ENCODE measurements at places on chromosomes 3 and 15.

GRCh38 chr3:154023148-154023547, 98.0 kb upstream of the ARHGEF26 start:
- no peak for DNase-seq

DNA sequence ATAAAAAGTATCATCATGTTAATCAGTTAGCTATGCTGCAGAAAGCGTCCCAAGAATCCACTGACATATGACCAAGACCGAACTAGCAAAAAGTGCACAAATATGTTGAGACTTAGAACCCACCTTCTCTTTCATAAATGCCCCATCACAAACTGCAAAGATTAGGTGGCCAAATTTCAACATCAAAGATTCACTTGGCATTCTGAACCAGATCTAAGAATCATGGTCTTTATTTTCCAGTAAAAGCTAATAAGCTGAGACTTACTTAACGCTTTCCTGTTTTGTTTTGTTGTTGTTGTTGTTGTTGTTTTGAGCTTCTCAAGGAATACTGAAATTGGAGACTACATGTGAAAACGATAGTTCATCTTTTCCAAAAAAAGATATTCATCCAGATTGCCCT, 62.4 kb downstream of the ZBTB20 start:
- no peak for DNase-seq

- no peak for DNase-seq
These were observed 569.2 kb upstream of the RGMA start for GRCh38 chr15:93658026-93658816.

- DNase-seq: no peak
These were observed 42.9 kb upstream of the APH1B start for GRCh38 chr15:63234451-63234870.

DNA sequence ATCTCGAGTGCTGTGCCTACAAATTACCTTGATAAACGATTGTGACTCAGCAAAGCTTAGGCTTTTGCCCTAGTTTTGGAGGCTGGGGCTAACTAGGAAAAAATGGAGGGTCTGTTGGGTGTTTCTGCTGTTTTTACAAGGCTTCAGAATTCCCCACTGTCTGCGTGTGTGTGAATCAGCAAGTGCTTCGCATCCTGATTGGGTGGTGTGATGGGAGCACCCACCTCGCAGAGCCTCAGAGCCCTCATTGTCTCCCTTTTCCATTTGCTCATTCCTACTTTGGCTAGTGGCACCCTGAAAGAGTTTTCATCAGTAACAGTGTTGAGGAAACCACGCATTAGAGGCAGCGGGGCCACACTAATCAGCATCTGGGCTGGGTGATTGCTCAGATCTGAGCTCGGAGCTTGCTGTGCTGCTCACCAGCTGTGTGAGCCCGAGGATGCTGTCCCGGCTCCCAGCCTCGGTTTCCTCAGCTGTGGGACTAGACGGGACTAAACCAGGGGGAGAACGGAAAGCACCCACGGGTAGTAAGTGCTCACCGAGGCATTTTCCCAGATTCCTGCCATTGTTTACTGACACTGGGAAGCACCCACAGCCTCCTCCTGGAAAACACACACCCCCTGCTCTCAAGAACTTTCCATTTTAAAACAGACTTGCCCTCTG, 40.6 kb downstream of the GOLGA8S start:
- no peak for DNase-seq

- DNase-seq: no peak
These were observed 7.0 kb downstream of the GPR160 start for GRCh38 chr3:170044795-170045244.

- no peak for DNase-seq
These were observed 6.6 kb downstream of the FAM98B start for GRCh38 chr15:38460543-38460942.

DNA sequence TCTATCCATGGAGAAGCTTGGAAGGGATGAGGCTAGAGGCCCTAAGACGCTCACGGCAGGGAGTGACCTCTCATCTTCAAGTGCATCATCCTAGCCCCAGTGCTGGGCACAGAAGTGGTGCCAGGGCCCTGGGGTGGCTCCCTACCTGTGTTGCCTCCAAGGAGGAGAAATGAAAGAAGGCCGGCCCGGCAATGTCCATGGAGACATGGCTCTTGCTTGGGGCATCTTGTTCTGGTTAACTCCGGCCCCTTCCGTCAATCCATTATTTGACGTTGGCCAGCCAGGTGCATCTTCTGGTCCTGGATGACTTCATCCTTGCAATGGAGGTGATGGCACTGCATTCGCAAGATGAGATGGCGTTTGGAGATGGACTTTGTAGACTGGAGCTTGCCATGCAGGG, 83.2 kb upstream of the ALDH1L1 start:
- DNase-seq: no peak

DNA sequence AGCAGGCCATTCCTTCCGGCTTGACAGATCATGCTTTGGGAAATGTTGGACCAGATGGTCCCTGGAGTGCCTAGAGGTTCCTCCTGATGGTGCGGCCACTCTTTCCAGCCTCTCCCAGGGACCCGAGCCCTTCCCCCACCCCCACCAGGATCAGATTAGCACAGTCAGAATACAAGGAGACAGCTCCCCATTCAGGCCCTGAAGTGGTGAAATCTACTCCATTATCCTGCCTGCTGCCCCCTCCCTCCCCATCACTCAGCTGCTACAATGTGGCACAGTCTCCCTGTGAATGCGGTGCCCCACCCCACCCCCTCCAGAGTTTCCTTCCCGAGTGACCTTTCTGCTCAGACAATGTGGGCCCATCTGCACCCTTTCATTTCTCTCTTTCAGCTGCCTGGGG, 29.4 kb downstream of the RNU5B-1 start:
- DNase-seq: no peak

- DNase-seq: no peak
These were observed 35.4 kb downstream of the AADACL2 start for GRCh38 chr3:151769175-151769574.

- no peak for DNase-seq
These were observed 4.6 kb upstream of the ABCC5 start for GRCh38 chr3:184022323-184022722.

GRCh38 chr3:12894629-12895028, 53.3 kb upstream of the RPL32 start:
- DNase-seq: no peak

DNA sequence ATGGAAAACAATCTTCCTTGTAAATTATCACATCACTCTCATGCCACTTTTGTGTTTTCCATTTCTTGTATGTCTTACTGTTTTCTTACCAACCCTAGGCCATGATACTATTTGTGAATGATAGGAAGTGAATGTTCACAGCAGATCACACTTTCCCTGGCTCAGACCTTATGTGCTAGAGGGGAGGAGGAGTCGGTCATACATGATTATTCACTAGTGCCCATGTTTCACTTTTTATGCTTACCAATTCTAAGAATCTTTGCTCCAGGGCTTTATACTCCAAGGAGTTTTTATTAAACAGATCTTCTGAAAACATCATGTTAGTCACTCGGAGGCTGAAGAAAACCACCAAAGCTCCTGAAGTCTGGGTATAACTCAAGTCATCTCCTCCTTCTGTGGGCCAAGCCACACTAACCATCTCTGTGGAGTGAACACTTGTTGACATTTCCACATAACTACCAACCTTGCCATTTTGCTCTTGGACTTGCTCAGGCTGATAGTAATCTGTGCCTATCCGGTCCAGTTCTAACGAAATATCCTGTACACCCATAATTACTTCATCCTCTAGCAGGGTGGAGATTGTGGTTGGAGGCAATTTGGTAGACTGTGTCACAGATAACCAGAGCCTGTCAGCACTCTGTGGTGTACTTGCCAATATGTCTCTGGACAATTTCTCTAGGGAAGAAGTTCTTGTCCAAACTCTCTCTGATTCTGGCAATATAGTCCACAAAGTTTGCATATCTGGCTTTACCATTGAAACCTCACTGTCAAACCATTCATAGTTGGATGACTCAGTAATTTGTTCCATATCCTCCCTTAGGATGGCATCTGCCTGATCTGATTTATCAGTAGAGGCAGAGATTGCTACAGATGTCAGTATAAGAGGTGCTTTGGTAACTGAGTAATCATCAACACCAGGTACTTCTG, 76.8 kb downstream of the IMPG2 start:
- DNase-seq: no peak

DNA sequence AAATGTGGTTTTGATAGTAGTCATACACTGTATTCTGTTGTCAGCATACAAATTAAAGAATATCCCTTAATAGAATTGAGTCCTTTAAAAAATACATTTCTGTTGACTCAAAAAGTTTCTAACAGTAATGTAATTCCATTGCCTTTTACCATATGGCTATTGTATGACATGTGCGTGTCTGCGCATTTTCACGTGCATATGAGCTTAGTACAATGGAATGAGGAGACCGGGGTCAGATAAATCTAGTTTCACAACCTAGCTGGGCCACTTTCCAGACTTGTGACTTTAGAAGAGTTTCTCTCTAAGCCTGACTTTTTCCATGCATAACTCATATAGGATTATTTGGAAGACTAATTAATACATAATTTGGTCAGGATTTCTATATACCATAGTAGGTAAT, 38.7 kb downstream of the ZBTB38 start:
- no peak for DNase-seq

- DNase-seq: no peak
These were observed 26.5 kb upstream of the TCF12 start for GRCh38 chr15:56891852-56892440.

GRCh38 chr15:65638681-65639089, 16.9 kb downstream of the SLC24A1 start:
- DNase-seq: no peak

DNA sequence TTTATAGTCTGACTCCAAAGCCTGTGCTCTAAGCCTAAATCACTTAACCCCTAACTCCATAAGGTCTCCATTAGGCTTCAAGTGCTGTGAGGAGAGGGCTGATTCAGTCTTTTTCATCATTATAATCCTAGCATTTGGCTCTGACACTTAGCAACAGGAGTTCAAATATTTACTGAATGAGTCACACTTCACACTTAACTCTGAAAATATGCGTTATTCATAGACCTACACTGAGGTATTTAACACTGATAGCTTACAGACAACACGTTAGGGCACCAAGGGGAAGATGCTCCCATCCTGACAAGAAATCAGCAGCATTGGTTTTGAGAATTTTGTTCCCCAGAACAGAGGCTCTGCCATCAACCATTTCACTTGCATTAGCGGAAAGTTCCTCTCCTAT, 53.5 kb downstream of the MSL2 start:
- no peak for DNase-seq

DNA sequence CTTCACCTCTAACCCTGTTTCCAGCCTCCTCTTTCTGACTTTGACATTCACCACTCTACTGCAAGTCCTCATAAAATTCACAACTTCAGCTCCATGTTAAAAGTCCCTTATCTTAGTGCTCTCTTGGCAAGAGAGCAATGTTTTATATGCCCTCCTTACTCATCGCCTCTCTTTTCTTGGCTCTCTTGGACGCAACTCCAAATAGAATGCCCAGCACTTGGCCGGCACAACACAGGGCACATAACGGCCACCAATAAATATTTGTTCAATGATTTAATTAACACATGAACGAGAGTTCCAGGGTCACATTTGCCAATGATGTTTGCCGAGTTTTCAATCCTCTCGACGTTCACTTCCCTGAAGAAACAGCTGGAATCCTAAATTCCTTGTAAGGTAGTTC, 401.4 kb downstream of the ROBO1 start:
- DNase-seq: no peak

DNA sequence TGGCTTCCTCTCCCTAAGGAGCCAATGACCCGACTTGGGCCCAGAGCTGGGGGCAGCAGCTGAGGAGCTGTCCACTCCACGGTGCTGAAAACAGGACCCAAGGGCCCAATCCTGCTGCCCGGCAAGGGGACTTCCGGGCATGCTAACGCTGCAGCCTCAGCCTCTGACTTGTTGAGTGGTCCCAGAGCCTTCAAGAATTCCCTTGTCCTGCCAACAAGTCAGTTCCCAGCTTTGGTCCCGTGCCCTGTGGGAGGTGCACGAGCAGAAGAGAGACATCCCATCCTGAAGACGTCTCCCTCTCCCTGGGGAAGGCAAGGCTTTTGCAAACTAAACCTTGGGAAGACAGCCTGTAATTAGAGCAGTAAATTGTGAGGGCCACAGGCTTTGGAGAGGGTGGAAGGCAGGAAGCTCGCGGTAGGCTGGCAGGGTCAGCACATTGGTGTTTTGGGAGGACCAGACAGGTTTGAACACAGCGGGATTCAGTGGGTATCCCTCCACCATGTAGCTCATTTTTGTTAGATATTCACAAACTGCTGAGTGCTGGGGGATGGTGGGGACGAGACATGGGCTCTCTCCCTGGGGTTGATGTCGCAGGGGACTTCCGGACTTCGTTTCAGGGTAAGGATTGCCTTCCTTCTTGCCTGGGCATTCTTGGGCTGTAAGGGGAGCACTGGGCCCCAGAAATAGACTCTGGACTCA, 29.8 kb upstream of the PRR23E start:
- no peak for DNase-seq

- no peak for DNase-seq
These were observed 2.5 kb downstream of the SCAMP2 start for GRCh38 chr15:74870436-74871215.

DNA sequence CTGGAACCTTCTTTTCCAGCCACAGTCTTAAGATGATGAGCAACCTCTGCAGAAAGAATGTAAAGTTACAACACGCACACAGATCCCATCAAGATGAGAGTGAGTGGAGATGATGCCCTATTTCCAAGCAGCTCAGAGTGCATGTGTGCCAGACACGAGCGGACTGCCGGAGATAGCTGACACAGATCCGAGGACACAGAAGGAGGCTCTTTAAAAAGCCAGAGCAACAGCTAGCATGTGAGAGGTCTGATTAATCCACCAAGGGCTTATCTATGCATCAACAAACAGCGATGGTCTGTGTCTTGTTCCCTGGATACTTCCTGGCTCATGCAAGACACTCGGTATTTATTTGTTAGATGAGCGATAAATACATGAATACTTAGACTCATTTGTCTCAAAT, 128.6 kb upstream of the DLG1 start:
- no peak for DNase-seq

- DNase-seq: no peak
These were observed 183.2 kb downstream of the CACNA2D3 start for GRCh38 chr3:54305409-54306099.

DNA sequence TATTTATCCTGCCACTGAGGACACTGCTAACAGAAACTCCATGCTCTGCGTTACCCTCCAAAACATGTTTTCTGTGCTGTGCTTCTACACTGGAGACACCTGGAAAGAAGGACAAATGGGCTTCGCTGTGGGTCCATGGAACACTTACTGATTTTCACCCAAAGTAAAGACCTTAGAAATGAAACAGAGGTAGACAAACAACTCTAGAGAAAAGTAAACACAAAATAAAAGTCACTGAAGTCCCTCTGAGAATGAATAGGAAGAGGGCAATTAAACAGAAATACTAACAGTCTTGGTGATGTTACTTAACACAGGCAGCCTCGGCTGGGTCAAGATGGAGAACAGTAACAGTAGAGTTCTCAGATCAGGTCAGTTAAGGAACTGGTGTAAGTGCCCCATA, 6.7 kb upstream of the STIMATE start:
- DNase-seq: no peak
